ENCODE measurements at places on chromosomes 12 and 14.
A peak's percentile ranks its signal among the peaks of the same experiment; 100 is the strongest.

GRCh38 chr12:70366581-70367257 is 629 bp downstream of the KCNMB4 start:
- peak overlapping the region; percentile 96 for H3K4me3 ChIP-seq
- peaks cover 16% of the 10 kb centered on the region for H3K4me1 ChIP-seq
- peak; percentile 41 for DNase-seq
- H3K27me3 ChIP-seq: peaks cover 54% of the 10 kb centered on the region

GRCh38 chr14:70662080-70662479 is 20.4 kb downstream of the TTC9 start:
- H3K27ac ChIP-seq: no peak overlapping the region
- no peaks in the 10 kb centered on the region for H3K4me1 ChIP-seq
- no peaks in the 10 kb centered on the region for H3K27me3 ChIP-seq
- H3K36me3 ChIP-seq: peaks cover 2% of the 10 kb centered on the region

DNA sequence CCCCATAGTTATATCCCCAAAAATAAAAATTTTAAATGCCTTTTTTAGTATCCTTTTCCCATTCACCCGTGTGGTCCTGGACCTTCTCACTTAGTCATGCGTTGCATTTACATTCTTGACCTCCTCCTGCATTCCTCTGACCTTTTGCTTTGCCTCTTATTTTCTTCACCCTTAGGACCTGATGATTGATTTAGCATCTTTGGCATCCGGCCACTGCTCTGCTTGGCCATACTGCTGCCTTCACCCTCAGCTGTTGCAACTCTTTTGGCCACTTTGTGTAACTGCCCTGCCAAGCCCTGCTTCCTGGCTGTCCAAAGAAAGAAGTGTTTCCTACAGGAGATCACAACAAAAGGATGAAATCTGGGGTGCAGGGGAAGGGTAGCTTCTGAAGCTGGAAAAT is 48.8 kb upstream of the SLC38A4 start:
- no peaks in the 10 kb centered on the region for H3K36me3 ChIP-seq
- peaks cover 4% of the 10 kb centered on the region for H3K27me3 ChIP-seq
- DNase-seq: no peak
- H3K4me1 ChIP-seq: no peaks in the 10 kb centered on the region
- H3K27ac ChIP-seq: no peak overlapping the region
- H3K4me3 ChIP-seq: no peak overlapping the region

DNA sequence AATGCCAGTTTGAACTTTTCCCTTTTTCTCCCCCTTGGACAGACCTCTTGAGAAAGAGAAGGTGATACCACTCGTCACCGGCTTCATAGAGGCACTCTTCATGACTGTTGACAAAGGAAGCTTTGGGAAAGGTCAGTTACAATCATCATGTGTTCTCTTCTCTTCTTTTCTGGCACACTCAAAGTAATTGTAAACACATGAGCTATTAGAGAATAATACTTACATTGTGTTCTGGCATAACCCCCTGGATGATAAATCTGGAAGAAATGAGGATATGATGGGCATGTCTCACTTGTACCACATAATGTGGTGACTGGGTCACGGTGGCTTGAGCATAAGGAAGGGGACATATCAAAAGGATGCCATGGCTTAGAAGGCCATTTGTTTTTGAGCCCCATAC is 20.0 kb downstream of the UTP20 start:
- H3K36me3 ChIP-seq: peaks cover 23% of the 10 kb centered on the region
- DNase-seq: no peak
- H3K4me3 ChIP-seq: no peak overlapping the region
- no peaks in the 10 kb centered on the region for H3K4me1 ChIP-seq
- no peak overlapping the region for H3K27ac ChIP-seq
- no peaks in the 10 kb centered on the region for H3K27me3 ChIP-seq

- H3K27ac ChIP-seq: no peak overlapping the region
- H3K36me3 ChIP-seq: no peaks in the 10 kb centered on the region
- H3K27me3 ChIP-seq: no peaks in the 10 kb centered on the region
- no peak overlapping the region for H3K4me3 ChIP-seq
- peaks cover 13% of the 10 kb centered on the region for H3K4me1 ChIP-seq
- no peak for DNase-seq
Observed at GRCh38 chr12:9872742-9873141, 3.6 kb upstream of the CLEC2B start.

DNA sequence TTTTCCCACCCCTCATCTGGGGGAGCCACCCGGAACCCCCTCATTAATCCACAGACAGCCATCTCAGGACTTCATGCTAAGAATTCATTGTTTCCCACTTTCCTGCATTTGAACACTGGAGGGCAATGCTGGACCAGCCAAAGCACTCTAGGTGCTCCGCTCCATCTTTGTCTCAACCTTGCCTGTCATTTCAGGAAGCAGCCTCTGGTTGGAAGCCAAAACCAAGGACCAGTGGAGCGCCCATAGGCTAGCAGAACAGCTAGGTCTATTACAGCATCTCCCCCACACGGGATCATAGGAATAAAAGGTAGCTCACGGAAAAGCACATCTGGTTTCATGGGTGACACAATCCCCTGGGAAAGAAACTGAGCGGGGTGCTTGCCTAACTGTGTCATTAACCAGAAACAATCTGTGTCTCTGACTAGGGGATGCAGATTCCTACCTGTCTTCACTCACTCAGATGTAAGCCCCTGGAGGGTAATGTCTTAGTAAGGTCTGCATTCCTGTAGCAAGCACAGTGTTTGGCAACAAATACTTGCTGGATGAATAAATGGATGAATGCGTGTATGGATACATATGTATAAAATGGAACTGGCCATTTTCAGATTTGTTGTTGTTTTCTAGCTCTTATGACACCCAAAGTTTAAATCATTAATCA is 197.0 kb downstream of the DAD1 start:
- H3K4me1 ChIP-seq: peaks cover 10% of the 10 kb centered on the region
- H3K4me3 ChIP-seq: no peak overlapping the region
- no peaks in the 10 kb centered on the region for H3K36me3 ChIP-seq
- H3K27me3 ChIP-seq: peaks cover 50% of the 10 kb centered on the region
- no peak overlapping the region for H3K27ac ChIP-seq

GRCh38 chr12:62695696-62696095 is 229.1 kb downstream of the MON2 start:
- H3K4me1 ChIP-seq: peaks cover 21% of the 10 kb centered on the region
- H3K4me3 ChIP-seq: no peak overlapping the region
- no peaks in the 10 kb centered on the region for H3K27me3 ChIP-seq
- no peak overlapping the region for H3K27ac ChIP-seq
- no peak for DNase-seq
- H3K36me3 ChIP-seq: no peaks in the 10 kb centered on the region

DNA sequence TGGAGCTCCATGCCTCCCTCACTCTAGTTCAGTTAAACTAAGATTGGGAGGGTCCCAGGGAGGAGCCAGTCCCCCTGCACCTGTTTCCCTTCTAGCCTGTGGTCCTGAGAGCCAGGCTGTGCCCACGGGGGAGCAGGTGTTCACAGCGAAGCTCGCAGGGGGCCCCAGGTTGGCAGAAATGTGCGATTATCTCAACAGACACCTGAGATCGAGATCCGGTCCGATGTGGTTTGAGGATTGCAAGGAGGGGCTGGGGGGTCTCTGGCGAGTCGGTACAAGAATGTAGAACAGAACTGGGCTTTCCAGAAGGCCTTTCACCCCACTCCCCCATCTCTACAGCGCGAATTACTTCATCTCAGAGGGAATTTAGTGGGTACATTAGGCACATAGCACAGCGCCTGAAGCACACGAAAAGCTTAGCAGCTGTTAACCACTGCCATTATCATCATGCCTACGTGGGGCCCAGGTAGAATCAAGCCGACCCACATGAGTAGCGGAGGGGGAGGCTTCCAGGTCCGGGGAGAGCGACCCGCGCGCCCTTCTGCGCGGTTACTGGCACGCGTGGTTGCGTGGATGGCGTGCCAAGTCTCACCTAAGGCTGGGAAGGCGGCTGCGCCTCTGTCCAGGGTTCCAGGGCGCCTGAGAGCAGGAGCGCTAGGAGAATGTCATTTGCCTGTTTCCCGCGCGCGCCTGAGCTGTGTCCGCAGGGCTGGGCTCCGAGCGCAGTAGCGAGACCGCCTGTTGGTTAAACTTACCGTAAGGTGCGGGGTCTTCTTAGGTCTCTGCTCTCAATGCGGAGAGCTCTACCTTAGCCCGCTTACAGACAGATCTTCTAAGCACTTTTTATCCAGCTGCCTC is 1539.5 kb upstream of the TMEM132C start:
- H3K4me1 ChIP-seq: peaks cover 10% of the 10 kb centered on the region
- peaks cover 89% of the 10 kb centered on the region for H3K27me3 ChIP-seq
- H3K36me3 ChIP-seq: peaks cover 5% of the 10 kb centered on the region
- H3K4me3 ChIP-seq: no peak overlapping the region

GRCh38 chr14:61444215-61444768 is 122.9 kb downstream of the PRKCH start:
- H3K36me3 ChIP-seq: no peaks in the 10 kb centered on the region
- peaks cover 3% of the 10 kb centered on the region for H3K4me1 ChIP-seq
- peaks cover 18% of the 10 kb centered on the region for H3K27me3 ChIP-seq
- H3K27ac ChIP-seq: no peak overlapping the region

- H3K36me3 ChIP-seq: peaks cover 6% of the 10 kb centered on the region
- H3K4me3 ChIP-seq: no peak overlapping the region
- no peak overlapping the region for H3K27ac ChIP-seq
- no peak for DNase-seq
Observed at GRCh38 chr12:55818140-55818728, 393 bp downstream of the ORMDL2 start.

DNA sequence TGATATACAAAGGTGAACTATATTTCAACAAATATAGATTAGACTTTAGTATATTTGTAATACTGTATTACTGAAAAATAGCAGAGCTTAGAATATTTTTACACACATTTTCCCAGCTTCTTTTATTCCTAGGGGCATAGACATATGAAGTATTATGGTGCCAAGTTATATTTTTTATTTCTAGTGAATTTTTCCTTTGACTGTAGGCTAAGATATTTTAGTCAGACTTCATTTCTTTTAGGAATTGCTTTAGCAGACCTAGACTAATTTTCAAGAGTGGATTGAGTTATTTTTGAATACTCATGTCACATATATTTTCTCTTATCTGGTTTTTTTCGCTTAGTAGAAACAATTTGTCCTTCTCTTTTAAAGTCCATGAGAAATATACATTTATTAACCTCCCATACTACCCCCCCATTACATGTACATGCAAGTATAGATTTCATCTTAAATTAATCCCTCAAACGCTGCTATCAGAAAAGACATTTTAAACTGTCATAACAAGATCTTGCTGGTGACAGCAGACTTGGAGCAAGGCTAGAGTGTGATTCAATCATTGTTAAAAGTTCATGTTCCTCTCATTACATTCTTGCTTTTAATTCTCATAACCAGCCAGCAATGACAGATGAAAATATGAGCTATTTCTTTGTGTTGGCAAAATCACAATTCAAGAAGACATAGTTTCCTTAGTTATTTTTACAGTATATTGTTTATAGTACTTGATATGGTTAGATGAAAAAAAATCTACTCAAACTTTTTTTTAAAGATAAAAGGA is 456.1 kb downstream of the AEBP2 start:
- H3K36me3 ChIP-seq: no peaks in the 10 kb centered on the region
- H3K27me3 ChIP-seq: no peaks in the 10 kb centered on the region
- H3K4me1 ChIP-seq: no peaks in the 10 kb centered on the region

DNA sequence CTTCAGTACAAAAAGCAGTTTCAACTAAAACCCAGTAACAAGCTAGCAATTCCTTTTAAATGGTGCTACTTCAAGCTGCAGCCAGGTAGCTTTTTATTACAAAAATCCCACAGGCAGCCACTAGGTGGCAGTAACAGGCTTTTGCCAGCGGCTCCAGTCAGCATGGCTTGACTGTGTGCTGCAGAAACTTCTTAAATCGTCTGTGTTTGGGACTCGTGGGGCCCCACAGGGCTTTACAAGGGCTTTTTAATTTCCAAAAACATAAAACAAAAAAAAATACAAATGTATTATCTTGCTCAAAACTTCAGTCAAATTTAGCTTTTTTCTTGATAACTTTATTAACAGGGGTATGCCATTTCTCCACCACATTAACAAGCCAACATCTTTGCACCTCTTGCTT is 3.6 kb upstream of the CLEC4E start:
- DNase-seq: peak; percentile 77
- H3K27me3 ChIP-seq: peaks cover 27% of the 10 kb centered on the region
- H3K4me1 ChIP-seq: no peaks in the 10 kb centered on the region
- no peaks in the 10 kb centered on the region for H3K36me3 ChIP-seq

DNA sequence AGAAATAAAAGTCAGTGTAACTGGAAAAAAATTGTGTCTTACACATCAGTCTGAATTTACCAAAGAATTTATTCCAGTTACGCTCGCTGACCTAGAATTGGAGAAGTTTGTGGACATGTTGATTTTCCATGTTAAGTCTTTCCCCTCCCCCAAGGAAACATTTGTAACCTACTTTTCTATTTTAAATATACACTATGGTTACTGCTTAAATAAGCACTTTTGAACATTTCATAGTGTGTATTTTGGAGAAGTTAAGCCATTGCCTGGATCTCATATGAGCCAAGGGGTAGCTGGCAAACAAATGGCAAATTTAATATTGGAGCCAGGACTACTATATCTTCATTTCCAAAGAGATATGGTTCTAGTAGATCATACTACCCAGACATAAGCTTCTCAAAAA is 42.9 kb upstream of the NT5DC3 start:
- no peak overlapping the region for H3K27ac ChIP-seq
- H3K4me3 ChIP-seq: no peak overlapping the region
- no peak for DNase-seq
- H3K4me1 ChIP-seq: peaks cover 7% of the 10 kb centered on the region

- no peak for DNase-seq
- peaks cover 4% of the 10 kb centered on the region for H3K4me1 ChIP-seq
- H3K27ac ChIP-seq: peak overlapping the region; percentile 35
- H3K4me3 ChIP-seq: no peak overlapping the region
- H3K27me3 ChIP-seq: peaks cover 2% of the 10 kb centered on the region
Observed at GRCh38 chr14:101928415-101928841, 35.9 kb upstream of the DYNC1H1 start.

DNA sequence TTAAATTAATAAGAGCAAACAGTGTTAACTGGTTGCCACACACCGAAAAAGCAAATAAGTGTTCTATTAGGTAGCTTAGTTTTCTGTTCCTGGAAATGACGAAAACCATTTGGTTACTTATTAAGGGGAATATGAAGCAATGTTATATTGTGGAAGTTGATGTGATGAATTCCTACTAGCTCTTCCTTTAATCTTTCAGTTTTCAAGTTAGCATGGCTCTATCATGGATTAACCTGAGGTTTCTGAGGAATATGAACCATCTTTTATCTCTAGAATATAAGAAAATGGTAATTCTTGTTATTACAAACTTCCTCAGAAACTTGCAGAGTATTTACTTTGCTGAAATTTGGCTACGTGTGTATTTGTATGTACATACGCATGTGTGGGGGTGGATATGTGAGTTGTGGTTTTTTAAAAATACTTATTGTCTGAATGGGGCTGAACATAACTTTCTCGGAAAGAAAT is 245.7 kb downstream of the KCNC2 start:
- no peaks in the 10 kb centered on the region for H3K4me1 ChIP-seq
- no peaks in the 10 kb centered on the region for H3K27me3 ChIP-seq
- DNase-seq: no peak
- no peak overlapping the region for H3K4me3 ChIP-seq

- no peaks in the 10 kb centered on the region for H3K27me3 ChIP-seq
- no peak overlapping the region for H3K4me3 ChIP-seq
- no peak overlapping the region for H3K27ac ChIP-seq
- H3K4me1 ChIP-seq: no peaks in the 10 kb centered on the region
- DNase-seq: no peak
Observed at GRCh38 chr12:103688376-103689063, 101.4 kb downstream of the STAB2 start.

All from neural crest cell (in vitro differentiated cells).